ENCODE measurements at places on chromosomes 1 and 21.

- no peak for DNase-seq
These were observed 6.0 kb upstream of the TNFRSF25 start for GRCh38 chr1:6471970-6472368.

GRCh38 chr1:106680776-106681344 lies 375.6 kb upstream of the PRMT6 start:
- DNase-seq, result no peak

DNA sequence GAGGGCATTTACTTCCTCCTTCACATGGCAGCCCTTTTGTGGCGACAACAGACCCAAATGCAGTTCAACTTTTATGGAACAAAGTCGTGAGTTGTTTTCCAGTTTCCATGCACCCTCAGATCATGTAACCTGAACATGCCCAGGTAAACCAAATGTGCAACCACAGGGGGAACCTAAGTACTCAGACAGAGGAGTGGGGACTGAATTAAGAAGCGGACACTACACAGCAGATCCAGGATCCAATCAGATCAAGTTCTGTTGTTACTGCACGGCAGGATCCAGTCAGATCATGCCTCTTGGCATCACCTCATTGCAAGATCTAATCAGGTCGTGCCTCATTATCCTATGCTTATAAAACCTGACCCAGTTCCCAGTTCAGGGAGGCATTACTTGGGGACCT lies 115.7 kb downstream of the MATN1 start:
- no peak for DNase-seq

DNA sequence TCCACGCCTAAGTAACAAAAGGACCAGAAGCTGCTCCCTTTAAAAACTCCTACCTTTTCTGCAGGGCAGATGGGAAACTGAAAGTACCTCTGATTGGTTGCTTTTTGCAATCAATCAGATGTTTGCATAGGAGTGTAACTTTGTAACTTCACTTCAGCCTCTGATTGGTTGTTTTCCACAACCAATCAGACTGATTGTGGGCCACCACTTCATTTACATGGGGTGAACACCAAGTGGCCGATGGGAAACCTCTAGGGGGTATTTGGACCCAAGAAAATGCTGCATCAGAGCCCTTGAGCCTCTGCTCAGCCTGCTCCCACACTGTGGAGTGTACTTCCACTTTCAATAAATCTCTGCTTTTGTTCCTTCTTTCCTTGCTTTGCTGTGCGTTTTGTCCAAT lies 32.8 kb upstream of the CD1D start:
- DNase-seq, result no peak

- DNase-seq, result no peak
These were observed 230.4 kb downstream of the SLC35F3 start for GRCh38 chr1:234134878-234135277.

GRCh38 chr1:8458607-8459006 lies 140.7 kb downstream of the SLC45A1 start:
- no peak for DNase-seq

DNA sequence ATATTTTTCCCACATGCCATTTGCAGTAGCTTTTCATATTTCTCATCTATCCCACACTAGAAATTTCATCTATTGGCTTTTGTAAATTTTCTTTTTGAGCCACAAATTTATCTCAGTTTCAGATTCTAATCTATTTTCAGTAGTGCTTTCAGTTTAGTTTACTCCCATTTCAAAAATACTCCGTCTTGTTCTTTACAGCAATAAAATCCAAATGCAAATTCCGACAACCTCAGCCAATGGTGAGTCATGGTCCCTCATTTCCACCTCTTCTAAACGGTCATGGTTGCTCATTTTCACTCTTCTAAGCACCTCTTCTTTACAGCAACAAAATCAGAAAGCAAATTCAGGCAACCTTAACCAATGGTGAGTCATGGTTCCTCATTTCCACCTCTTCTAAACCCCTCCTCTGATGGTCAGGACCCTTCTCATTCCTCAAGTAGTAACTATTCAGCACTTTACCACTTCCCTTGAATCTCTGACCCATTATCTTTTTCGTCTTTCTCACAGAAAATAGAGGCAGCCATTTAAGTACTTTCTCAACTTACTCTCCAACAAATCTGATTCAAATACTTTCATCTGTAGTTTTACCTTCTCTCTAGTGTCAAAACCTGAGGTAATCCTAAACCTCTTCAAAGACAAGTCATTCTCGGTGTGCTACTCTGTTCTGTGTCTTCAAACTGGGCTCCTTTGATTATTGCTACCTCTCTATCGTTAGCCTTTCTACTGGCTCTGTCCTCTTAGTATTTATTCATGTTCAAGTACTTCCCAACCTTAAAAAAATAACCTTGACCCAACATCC lies 34.4 kb downstream of the C21orf91 start:
- no peak for DNase-seq

GRCh38 chr1:45400049-45400448 lies 59.8 kb upstream of the MUTYH start:
- no peak for DNase-seq

DNA sequence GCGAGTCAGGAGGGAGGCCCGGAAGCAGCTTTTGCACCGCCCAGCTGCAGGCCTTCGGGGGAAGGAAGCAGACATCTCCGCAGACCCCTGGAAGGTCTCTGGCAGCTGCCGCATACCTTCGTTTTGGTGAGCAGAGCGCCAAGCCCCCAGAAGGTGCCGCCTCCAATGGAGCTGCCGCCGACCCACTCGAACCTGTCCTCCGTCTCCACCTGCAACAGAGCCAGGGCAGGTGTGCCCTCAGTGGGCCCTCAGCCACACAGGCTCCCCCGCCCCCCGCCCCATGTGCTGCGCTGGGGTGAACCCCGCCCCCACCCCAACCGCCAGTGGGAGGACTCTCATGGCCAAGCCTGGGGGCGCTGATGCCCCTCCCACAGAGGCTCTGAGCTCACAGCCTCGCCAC lies 6.2 kb downstream of the PANK4 start:
- DNase-seq, result no peak

DNA sequence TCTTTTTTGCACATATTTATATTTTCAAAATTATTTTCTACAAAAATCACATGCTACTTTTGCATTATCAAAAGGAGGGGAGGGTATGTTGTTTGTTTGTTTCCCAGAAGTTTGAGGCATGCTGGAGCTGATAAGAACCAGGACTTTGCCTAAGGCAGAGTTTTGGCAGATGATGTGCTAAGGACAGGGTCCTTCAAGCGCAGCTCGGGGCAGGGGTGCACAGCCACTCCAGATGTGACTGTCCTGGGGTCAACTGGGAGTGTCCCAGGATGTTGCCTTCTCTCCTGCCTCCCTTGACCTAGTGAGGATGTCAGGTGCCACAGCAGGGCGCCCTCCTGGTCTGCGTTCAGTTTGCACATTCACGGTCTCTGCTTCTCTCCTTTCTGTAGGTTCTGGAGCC lies 42.6 kb upstream of the SRRM1 start:
- no peak for DNase-seq

DNA sequence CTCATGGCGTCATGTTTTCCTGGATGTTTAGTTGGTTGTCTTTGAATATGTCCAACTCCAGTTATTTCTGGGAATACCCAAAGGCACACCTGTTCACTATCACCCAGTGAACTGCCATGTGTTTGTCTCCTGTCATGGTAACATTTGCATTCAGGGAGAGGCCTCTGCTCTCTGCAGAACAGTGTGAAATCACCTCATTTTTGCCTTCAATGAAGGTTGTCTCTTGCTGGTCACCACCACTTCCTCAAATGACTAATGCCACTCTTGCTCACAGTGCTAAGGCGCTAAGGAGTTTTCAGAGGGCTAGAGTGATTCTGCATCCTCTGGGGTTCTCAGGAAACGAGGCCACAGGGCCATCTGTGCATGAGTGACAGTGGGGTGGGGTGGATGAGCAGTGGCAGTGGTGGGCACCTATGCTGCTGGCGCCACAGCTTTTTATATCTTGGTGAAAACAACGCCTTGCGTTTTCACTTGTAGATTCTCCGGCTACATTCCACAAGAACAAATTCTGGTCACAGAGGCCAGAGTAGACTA lies 60.0 kb upstream of the ATP5PO start:
- DNase-seq, result no peak

DNA sequence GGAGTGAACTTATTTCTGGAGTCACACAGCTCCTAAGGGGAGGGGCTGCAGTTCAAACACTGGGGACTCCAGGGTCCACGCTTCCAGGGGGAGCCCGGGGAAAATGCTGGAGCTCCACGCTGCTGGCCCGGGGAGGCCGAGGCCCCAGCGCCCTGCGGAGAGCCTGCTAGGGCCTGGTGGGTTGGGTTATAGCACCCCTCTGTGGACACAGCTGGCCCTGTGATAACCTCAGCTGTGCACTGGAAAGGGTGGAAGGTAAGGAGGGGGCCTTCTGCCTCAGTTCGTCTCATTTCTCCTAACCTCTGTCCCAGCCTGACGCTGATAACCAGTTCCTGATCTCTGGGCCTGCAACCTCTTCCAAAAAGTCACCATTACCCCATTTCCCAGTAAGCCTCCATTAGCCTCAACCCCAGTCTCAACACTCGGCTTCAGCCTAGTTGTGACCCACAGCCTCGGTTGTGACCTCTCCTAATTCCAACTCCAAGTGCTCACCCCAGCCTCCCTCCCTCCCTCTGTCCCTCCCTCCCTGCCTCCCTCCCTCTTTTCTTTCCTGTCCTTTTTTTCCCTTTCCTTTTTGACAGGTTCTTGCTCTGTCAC lies 7.1 kb downstream of the NBL1 start:
- DNase-seq, result no peak

GRCh38 chr1:242440757-242441156 lies 83.7 kb downstream of the PLD5 start:
- DNase-seq, result no peak

- no peak for DNase-seq
These were observed 284.7 kb downstream of the CAMTA1 start for GRCh38 chr1:7069931-7070330.

DNA sequence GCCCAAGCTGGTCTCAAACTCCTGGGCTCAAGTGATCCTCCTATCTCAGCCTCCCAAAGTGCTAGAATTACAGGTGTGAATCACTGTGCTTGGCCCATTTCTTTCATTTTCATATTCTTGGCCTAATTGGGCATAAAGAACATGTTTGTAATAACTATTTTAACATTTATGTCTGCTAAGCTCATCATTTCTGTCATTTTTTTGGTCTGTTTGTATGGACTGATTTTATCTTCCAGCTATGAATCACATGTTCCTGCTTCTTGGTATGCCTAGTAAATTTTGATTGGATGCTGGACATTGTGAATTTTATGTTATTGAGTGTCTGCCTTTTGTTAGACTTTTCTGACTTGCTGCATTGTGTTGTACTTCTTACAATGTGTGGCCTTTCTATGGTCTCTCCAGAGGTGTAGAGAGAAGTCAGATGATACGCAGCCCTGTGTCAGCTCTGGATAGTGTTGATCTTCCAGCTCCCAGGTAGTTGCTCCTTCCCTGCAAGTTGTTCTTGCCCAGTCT lies 39.0 kb upstream of the PPM1J start:
- no peak for DNase-seq

- DNase-seq, result no peak
These were observed 202.5 kb upstream of the RAB4A start for GRCh38 chr1:229068270-229068987.

Measured in NCI-H446 treated with DMSO at 0.1 percent for 48 hours (cell line).